Gastrocnemius medialis (tissue), 4 donors: ENCODE measurements at places on chromosomes 1 and 21. TPM values are rescaled to one million over a fixed set of nuclear protein-coding genes. Genes with fewer than 3 reads are reported as not detected.

GRCh38 chr1:24990779-24991641, 60.9 kb upstream of the RUNX3 start:
- H3K27me3 ChIP-seq = peaks cover 5% of the 10 kb centered on the region
- no peak for DNase-seq
- no peak overlapping the region for H3K27ac ChIP-seq

- H3K4me3 ChIP-seq = no peak overlapping the region
- DNase-seq = no peak
- H3K27me3 ChIP-seq = no peaks in the 10 kb centered on the region
- H3K27ac ChIP-seq = no peak overlapping the region
- H3K36me3 ChIP-seq = no peaks in the 10 kb centered on the region
Measured at GRCh38 chr21:34996304-34997101, 52.6 kb downstream of the RUNX1 start.

DNA sequence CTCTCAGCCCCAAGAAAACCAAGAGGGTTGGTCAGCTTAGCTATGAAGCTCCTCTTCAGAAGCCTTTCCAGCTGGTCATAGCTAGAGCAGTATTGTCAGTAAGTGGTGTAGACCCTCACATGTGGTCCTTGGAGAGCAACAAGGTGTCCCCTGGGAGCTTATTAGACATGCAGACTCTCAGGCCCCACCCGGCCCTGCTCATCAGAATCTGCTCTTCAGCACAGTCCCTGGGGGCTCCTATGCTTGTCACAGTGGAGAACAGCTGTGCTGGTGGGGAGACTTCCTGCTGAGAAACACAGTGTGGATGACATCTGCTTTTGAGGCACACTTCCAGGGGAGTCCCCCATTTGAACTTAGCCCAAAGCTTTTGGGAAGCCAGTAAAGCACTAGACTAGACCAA, 21.9 kb upstream of the NEK2 start:
- no peaks in the 10 kb centered on the region for H3K4me1 ChIP-seq
- DNase-seq = no peak
- no peak overlapping the region for H3K4me3 ChIP-seq

Gene ZNF593OS
- total RNA-seq = 0.66 TPM

Gene CLCA4
- total RNA-seq = not detected

DNA sequence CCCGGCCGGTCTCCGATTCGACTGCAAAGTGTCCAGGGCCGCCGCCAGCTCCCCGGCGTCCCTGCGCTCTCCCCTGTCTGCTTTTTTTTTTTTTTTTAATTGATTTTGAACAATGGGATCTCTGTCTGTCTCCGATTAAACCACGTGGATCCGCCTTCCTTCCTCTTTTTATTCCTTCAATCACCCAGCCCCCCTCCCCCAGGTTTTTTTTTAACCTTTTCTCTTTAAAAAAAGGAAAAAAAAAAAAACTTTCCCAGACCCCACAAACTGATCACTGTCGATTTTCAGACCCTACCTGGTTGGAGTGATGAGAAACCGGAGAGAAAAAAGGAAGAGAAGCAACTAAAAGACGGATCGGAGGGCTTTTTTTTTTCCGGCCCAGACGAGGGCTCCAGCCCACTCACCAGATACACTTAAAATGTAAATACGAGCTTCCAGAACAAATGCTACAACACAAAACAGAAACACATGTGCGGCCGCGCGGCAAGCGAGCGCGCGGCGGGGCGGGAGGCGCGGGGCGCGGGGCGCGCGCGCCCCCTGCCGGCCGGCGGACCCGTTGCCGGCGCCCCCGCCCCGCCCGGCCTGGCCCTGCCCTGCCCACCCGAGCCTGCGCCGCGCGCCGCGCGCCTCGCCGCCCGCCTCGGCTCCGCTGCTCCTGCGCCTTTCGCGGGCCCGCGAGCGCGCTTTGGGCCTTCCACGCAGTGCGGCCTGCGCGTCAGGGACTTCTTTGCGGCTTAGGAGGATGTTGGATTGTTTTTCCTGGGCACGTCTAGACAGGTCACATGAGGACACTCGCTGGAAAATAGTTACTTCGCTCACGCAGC, at the start of gene RCC2:
RCC2 (minus strand) TSS at position 428 of the 824 bp plus-strand sequence. CDS start 1,163 bp downstream, outside the sequence.
- DNase-seq = peak; percentile 10
- H3K4me3 ChIP-seq = peak within 1 kb of the TSS; percentile 77
- peak within 1 kb of the TSS; percentile 89 for H3K27ac ChIP-seq

GRCh38 chr21:42356046-42356445, 5.3 kb upstream of the TFF2 start:
- no peaks in the 10 kb centered on the region for H3K36me3 ChIP-seq
- DNase-seq = no peak
- peaks cover 10% of the 10 kb centered on the region for H3K27me3 ChIP-seq
- H3K27ac ChIP-seq = no peak overlapping the region

DNA sequence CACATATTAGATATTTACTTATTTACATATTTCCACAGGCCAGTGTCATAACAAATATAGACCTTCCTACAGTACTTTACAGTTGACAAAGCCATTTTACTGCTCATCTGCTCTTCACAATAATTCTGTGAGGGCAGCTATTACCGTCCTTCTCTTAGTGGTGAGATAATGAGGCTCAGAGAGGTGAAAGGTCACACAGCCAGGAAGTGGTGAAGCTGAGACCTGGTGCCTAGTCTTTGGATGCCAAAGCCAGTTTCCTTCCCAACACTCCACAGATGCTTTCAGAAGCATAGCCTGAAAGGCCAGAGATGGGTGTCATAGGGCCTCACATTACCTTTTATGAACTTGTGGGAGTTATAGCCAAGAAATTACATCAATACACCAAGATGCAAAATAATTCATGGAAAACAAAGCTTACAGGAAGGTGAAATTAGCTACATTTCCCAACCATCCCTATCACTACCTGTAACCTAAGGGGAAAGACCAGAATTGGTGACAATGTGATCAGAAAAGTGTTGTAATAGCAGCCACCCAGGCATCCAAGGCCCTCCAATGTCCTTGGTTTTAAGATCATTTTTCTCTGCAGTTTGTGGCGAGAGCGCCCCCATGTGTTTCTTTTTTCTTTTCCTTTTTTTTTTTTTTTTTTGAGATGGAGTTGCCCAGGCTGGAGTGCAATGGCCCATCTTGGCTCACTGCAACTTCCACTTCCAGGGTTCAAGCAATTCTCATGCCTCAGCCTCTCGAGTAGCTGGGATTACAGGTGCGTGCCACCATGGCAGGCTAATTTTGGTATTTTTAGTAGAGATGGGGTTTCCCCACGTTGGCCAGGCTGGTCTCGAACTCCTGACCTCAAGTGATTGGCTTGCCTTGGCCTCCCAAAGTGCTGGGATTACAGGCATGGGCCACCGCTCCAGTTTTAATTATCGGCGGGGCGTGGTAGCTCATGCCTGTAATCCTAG, 26.5 kb upstream of the RPL11 start:
- no peak overlapping the region for H3K27ac ChIP-seq
- H3K27me3 ChIP-seq = no peaks in the 10 kb centered on the region
- H3K4me3 ChIP-seq = no peak overlapping the region
- no peaks in the 10 kb centered on the region for H3K36me3 ChIP-seq

- no peaks in the 10 kb centered on the region for H3K4me1 ChIP-seq
- no peaks in the 10 kb centered on the region for H3K36me3 ChIP-seq
- no peaks in the 10 kb centered on the region for H3K27me3 ChIP-seq
- no peak overlapping the region for H3K4me3 ChIP-seq
- no peak for DNase-seq
- H3K27ac ChIP-seq = no peak overlapping the region
Measured at GRCh38 chr1:102837551-102837950, 270.8 kb downstream of the COL11A1 start.

DNA sequence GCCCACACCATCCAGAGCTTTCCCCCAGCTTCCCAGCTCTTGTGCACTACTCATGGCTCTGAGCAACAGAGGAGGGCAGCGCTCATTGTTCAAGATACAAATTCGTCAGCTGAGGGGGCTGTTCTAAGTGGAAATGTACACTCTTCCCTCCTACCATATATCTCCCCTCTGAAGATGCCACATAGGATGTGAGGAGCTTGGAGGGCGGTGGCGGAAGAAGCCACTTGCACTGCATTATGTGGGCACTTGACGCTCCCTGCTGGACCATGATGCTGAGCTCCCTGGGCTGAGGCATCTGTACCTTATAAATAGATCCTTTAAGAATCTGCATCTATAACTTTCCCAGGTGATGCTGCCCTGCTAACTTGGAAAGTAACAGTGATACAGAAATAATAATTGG, 477.6 kb upstream of the DEPDC1 start:
- H3K27ac ChIP-seq = no peak overlapping the region
- H3K36me3 ChIP-seq = no peaks in the 10 kb centered on the region

GRCh38 chr1:230681599-230681998, 32.3 kb downstream of the AGT start:
- H3K4me3 ChIP-seq = no peak overlapping the region
- peaks cover 69% of the 10 kb centered on the region for H3K36me3 ChIP-seq
- peak; percentile 69 for DNase-seq
- H3K27ac ChIP-seq = peak overlapping the region; percentile 41
- no peaks in the 10 kb centered on the region for H3K27me3 ChIP-seq
- H3K4me1 ChIP-seq = peaks cover 20% of the 10 kb centered on the region

DNA sequence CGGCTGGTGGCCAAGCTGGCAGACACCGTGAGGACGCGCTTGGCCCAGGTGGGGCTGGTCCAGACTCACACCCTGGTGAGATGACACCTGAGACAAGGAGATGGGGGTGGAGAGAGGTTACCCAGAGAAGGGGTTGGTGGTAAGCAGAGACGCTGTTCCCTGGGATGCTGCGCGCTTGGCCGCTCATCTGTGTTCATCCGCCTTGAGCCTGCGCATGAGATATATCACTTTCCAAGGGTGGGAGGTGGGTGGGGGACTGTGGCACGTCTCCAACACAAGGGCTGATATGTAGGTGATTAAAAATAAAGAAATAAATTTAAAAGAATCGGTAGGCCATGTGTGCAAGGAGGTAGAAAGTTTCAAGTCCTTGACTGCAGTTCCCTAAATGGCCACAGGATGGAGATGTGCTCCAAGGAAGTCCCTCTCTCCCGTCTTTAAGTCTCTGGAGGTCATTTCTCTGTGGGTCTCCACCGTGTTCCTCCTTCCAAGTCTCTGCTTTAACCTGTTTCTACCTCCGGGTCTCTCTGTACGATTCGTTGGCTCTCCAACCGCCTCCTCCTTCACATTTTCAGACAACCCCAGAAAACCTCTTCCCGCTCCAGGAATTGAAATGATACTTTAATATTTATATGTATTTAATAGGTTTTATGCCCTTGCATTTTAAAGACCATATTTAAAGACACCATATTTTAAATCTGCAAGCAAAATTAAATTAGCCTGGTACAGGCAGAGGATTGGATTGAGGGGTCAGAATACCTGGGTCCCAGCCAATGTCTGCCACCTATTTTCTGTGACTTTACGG, 4.5 kb downstream of the TTC24 start:
- no peaks in the 10 kb centered on the region for H3K27me3 ChIP-seq
- H3K4me1 ChIP-seq = no peaks in the 10 kb centered on the region
- H3K36me3 ChIP-seq = no peaks in the 10 kb centered on the region
- no peak overlapping the region for H3K4me3 ChIP-seq

DNA sequence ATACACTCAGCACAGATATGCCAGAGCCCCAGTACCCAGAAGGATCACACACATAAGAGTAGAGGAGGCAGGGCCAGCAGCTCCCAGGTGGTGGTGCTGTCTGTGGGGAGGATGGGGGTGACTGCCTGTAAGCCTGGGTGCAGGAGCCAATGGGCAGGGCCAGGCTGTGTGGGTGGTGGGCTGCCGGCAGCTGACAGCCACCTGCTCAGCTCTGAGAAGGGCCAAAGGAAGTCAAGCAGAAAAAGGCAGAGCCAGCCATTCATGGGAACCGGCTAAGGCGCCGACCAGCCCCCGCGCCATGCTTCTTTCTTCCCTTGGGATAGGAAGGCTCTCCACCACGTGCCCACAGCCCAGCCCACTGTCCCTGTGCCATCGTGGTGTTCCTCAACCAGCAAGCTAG, 14.1 kb downstream of the PIK3C2B start:
- H3K4me3 ChIP-seq = no peak overlapping the region
- peak overlapping the region; percentile 64 for H3K27ac ChIP-seq
- no peaks in the 10 kb centered on the region for H3K27me3 ChIP-seq

DNA sequence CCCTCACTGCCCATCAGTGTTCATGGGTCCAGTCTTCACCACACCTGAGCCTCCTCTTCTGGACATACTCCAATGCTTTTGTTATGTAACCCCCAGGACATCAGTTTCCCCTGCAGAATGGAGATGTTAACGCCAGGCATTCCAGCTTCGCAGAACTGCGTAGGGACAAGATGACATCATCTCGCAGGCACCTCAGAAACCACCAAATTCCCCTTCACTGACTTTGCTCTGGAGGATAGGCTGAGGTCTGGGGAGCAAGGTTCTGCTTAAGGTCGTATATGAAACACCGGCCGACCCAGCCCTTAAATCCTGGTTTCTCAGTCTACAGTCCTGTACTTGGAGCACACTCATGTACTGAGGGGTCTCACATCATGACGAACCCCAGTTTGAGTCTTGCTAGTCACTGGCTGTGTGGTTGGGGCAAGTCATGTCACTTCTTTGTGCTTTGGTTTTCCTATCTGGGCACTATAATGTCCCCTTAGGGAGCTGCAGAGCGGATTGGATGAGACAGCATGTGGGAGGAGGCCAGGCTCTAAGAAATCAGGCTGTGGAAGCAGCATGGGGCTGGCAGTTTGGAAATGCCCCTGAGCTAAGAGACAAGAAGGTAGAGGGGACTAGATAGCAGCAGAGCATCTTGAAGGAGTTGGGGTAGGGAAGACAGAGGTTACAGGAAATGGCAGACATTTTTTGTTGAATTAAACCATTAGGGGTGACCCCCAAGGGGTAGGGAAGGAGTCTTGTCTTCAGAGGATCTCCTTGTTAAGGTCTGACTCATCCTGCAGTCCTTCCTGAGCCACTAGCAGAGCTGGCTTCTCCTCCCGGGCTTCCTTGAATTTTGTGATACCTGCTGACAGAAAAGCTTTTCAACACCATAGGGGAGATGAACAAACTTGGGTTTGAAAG, 138.3 kb downstream of the FOXD2 start:
- H3K36me3 ChIP-seq = no peaks in the 10 kb centered on the region
- no peaks in the 10 kb centered on the region for H3K4me1 ChIP-seq
- no peak overlapping the region for H3K27ac ChIP-seq
- no peak overlapping the region for H3K4me3 ChIP-seq

Gene ZBTB8OS
- 22.1 TPM for total RNA-seq

GRCh38 chr1:151326619-151327222, 495 bp downstream of the PI4KB start:
- no peaks in the 10 kb centered on the region for H3K27me3 ChIP-seq
- H3K36me3 ChIP-seq = no peaks in the 10 kb centered on the region
- H3K4me3 ChIP-seq = peak overlapping the region; percentile 71

- no peaks in the 10 kb centered on the region for H3K36me3 ChIP-seq
- no peak for DNase-seq
- no peak overlapping the region for H3K4me3 ChIP-seq
- no peak overlapping the region for H3K27ac ChIP-seq
Measured at GRCh38 chr1:227244339-227245118, 73.8 kb downstream of the CDC42BPA start.

Gene KRTAP21-2
- not detected for total RNA-seq
